Hepatic stellate cell (primary cell): ENCODE measurements at places on chromosomes 12 and 14.
A peak's percentile ranks its signal among the peaks of the same experiment; 100 is the strongest.

DNA sequence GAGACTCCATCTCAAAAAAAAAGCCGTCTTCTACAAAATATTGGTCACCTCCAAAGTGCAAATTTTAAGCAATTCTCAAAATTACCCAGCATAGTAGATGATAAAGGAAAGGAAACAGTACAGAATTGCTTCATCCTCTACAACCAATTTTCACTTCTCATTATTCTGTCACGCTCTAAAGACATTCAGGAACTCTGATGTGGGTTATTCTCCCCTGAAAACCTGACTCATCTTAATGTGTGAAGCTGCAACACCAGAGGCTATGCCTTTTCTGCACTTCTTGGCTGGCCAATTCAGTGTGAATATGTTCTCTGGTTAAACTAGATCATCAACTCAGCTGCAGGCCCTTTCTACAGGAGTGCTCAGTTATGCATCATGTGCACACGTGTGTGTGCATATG, 11.0 kb downstream of the PTGER2 start:
- DNase-seq: no peak

GRCh38 chr14:99327050-99327449, 55.1 kb upstream of the BCL11B start:
- DNase-seq: no peak

- no peak for DNase-seq
Measured at GRCh38 chr12:79828924-79829323, 106.0 kb downstream of the PPP1R12A start.

DNA sequence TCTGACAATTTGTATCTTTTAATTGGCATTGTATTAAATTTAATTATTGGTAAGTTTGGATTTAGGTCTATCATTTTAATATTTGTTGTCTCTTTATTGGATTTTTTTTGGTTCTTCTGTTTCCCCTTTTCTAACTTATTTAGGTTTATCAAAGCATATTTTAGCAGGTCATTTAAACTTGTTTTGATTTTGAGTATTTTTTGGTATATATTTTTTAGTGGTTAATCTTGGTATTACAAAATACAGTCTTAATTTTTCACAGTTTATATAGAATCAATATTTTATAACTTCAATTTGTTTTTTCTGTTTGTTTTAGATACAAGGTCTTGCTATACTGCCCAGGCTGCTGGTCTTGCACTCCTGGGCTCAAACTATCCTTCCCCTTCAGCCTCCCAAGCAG, 15.5 kb upstream of the ADGRD1 start:
- no peak for DNase-seq

DNA sequence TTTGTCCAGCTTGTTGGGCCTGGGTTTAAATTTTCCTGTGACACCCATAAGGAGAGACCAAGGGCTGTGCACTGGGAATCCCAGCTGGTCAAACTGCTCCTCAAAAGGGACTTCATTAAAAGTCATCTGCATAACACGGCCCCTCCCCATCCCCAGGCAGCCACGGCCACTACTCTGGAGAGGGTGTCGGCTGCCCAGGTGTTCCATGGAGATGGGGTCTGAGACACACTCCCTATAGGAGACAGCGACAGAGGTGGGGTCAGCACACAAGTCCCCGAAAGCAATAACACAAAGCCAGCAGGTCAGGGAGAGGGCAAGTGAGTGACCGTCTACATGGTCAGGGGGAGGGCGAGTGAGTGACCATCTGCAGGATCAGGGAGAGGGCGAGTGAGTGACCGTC, 75.6 kb upstream of the BCL11B start:
- no peak for DNase-seq

- no peak for DNase-seq
Measured at GRCh38 chr12:4114986-4115385, 158.6 kb upstream of the CCND2 start.

DNA sequence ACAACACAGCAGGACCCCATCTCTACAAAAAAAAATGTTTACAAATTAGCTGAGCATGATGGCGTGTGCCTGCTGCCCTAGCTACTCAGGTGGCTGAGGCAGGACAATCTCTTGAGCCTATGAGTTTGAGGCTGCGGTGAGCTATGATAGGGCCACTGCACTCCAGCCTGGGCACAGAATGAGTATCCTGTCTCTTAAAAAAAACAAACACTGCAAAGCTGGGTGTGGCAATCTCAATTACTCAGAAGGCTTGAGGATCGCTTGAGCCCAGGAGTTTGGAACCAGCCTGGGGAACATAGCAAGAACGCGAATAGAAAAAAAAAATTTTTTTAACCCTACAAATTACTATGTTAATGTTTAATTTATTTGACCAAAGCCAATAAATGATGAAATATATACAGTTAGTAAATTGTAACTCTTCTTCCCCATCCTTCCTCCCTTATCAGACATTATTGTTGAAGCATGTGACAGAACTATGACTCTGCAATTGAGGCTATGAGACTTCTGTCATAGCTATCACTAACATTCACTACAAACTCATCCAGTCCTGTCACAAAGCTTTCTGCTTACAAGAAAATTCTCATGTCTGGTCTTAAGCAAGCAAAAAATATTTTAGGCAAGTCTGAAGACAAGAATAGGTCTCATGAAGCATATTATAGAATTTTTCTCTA, 9.8 kb downstream of the BTBD7 start:
- no peak for DNase-seq

- DNase-seq: no peak
Measured at GRCh38 chr14:78282437-78282836, 112.3 kb downstream of the NRXN3 start.

- DNase-seq: no peak
Measured at GRCh38 chr14:100168506-100168905, 9.1 kb upstream of the DEGS2 start.

- no peak for DNase-seq
Measured at GRCh38 chr12:110798461-110798860, 48.3 kb upstream of the CCDC63 start.

DNA sequence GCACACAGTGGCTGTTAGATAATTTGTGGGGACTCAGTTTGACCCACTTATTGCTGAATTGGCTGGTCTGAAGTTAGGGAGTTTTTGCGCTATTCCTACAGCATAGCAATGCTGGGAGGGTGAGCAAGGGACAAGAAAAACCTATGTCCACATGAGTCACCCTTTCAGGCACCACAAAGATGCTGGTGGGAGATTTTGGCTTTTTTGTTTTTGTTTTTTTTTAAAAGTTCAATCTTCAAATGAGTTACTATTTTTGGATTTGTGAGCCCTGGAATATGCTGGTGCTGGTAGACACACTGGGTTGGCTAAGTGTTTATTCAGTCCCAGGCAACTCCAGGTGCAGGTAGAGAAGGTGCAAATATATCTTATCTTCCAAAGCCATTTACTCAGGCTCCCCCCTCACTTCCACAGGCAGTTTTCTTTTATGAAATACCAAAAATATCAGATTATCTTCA, 143.4 kb downstream of the BTG1 start:
- DNase-seq: peak; percentile 40

DNA sequence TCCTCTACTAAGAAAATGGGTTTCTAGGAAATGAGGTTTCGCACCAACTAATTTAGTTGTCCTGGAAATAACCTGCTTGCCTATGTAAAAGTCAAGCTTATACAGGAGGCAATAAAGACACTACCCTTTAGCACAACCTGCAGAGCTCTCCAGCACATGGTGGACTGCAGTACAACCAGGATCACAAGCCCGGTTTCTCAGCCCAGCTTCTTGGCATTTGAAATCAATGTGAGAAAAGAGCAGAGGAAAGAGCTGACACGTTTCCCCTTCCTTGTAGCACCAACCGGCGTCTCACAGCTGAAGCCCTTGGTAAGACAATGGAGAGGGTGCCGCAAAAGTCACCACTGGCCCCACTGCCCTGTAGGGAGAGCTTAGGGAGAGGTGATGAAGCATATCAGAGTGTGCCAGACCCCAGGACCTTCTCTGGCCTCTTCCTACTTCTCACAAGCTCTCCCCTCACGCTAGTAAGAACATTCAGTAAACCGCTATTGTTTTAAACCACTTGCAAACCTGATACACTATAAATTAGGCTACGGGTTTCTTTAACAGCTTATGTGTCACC, 8.6 kb downstream of the SPTLC2 start:
- no peak for DNase-seq

DNA sequence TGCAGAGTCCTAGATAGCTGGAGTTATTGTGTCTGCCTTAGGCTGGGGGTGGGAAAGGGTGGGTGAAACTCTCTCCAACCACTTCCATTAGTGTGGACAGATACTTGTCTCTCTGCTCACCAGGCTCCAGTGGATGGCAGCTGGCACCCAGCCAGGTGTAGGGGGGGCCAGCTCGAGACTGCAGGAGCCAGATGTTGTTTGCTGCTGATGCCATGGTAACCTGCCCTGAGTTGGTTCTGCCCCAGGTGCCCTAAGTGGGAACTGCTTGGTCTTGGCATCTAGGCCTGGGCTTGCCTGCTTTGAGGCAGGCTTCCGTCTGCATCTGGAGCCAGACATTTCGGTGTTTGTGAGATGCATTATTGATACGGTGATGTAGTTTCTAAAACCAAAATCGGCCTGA, 82.2 kb downstream of the ADCK1 start:
- no peak for DNase-seq

DNA sequence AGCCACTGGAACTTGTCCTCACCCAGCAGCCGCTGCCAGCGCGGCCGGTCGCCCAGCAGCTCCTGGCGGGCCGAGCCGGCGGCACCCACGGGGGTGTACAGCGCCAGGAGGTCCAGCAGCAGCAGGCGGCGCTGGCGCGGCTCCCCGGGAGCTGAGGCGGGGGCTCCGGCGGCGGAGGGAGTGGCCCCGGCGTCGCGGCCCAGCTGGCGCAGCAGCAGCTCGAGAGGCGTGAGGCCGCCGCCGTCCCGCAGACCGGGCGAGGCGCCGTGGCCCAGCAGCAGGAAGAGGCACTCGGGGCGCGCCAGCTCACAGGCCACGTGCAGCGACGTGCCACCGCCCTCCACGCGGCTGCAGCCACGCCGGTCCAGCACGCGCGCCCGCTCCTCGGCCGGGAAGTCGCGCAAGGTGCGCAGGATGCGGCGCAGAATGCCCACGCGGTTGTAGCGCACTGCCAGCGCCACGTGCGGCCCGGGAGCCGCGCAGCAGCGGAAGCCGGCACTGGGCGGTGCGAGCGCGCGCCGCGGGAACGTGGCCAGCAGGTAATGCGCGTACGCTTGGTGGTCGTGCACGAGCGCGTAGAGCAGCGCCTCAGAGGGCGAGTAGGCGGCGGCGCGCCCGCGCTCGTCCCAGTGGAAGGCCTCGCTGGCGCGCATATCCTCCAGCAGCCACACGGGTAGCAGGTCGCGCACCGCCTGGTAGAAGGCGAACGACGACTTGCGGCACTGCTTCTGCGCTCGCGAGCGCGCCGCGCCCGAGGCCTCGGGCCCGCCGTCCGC, 2.3 kb downstream of the ANKRD9 start:
- DNase-seq: no peak

GRCh38 chr14:97780804-97781203, 983.6 kb downstream of the VRK1 start:
- DNase-seq: no peak

DNA sequence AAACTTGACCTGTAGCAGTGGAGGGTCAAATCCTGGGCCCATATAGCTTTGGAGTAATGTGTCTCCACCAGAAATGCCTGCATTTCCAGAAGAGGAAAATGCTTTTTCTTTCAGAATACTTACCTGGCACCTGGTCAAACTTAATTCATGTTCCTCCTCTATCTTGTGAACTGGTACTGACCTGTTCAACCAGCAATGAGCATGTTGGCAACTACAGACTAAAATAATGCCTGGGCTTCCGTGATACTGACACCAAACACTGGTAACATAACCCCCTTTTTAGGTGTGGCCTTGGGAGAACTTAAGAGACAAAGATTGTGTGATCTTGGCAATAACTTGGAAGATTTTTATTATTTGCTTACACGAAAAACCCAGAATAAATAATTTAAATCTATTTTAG, 23.8 kb upstream of the MGST1 start:
- DNase-seq: no peak

- peak; percentile 45 for DNase-seq
Measured at GRCh38 chr14:92729634-92730358, 18.6 kb downstream of the LGMN start.

- no peak for DNase-seq
Measured at GRCh38 chr12:89245090-89245489, 107.2 kb downstream of the DUSP6 start.

DNA sequence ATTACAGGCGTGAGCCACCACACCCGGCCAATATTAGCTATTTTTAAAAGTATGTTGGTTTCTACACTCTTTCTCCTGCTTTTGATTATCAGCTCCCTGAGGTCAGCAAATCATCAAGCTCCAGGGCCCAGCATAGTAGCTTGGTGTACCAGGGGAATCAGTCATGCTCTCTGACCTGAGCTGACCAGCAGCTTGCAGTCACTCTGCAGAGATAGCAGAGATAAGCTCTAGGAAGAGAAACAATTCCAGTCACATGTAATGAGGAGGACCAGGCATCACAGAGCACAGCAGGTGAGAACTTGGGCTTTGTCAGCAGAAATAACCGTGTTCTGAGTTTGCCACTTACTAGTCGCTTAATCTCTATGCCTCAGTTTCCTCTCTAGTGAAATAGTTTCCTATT, 8.5 kb downstream of the PLEKHD1 start:
- DNase-seq: no peak

DNA sequence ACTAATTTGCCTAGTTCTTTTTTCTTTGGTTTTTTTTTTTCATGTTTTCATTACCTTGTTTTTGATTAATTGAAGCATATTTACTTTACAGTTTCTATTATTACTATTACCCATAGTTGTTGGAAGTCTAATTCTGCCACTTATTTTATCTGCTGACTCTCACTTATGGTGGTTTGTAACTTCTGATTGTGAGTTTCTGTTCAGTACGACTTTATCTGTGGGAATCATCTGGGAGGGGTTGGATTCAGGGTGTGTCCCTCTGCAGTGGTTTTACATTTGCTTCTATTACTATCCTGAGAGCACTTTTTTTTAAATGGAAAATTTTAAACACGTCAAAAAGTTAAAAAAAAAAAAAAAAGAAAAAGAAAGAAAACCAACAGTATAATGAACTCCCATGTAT, 26.4 kb upstream of the SOS2 start:
- DNase-seq: no peak

DNA sequence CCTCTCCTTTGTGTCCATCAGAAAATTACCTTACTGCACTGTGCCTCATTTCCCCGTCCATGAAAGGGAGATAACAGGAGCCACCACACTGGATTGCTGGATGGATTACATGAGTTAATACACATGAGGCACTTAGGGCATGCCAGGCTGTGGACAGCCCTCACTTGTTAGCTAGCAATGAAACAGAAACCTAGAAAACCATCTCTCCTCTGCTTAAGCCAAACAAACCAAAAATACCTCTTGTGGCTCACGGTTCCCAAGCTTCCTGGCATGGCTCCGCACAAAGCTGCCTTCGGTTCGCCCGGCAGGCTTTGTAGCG, 660 bp upstream of the HCFC2 start:
- DNase-seq: no peak

- DNase-seq: peak; percentile 60
Measured at GRCh38 chr12:64625243-64626077, 15.2 kb downstream of the RASSF3 start.

DNA sequence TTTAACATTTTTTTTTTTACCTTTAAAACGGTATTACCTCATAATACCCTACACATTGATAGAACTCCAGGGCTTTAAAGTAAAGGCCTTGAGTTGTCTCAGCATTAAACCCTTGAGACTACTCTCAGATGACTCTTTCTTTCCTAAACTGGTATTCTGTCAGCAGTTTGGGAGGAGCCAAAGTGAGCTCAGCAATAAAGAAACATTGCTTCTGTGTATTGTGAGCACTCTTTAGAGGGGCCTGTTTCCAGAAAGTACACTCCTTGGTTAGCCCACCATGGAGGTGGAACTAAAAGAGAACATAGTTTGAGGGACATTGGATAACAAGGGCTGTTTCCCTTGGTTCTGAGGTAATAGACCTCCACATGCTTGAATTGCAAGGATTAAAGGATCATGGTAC, 20.4 kb downstream of the MAP3K12 start:
- no peak for DNase-seq

- DNase-seq: no peak
Measured at GRCh38 chr12:65951697-65952096, 127.4 kb downstream of the HMGA2 start.
